ENCODE measurements at places on chromosomes 11 and 22. TPM values are rescaled to one million over a fixed set of nuclear protein-coding genes. Genes with fewer than 3 reads are reported as not detected.

Gene ADAMTS15
- 0.04 TPM for total RNA-seq

DNA sequence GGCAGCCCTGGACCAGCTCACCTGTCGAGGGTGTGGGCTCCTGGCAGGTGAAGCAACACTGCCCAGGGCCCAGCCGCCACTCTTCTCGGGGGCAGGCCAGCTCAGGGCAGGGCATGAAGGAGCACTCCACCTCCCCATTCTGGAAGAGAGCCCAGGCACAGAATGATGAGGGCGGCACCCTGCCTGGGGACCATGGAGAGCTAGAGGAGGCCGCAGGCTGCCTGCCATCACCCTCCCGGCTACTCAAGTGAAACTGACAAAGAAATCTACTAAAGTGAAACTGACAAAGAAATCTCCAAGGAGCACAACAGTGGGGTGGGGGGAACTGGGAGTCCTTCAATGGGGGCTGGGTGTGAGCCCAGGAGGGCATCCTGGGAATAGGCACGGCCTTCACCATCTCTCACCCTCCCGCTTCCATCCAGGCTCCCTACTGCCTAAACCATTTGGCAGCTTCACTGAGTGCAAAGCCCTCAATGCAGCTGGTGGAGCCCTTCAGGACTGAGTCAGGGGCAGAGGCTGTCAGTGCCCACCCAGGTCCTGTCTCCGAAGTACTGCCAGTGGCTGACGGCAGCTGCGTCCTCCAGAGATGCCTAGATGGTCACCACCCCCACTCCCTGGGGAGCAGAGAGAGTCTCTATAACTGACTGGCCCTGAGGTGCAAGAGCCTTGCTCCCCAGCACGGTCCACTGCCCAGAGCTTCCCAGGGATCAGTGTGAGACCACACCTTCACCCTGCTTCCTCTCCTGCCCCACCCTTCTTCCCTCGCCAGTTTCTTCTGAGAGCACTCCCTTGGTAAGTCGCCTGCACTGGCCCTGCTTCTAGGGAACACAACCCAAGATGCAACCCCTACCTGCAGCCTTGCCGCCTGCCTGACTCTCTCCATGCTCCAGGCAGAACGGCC is 21.7 kb downstream of the VWCE start:
- no peaks in the 10 kb centered on the region for H3K27me3 ChIP-seq
- peaks cover 14% of the 10 kb centered on the region for H3K4me1 ChIP-seq
- DNase-seq = peak; percentile 3
- H3K4me3 ChIP-seq = no peak overlapping the region
- H3K36me3 ChIP-seq = no peaks in the 10 kb centered on the region

GRCh38 chr11:130118636-130119387 is 40.8 kb upstream of the ST14 start:
- peaks cover 68% of the 10 kb centered on the region for H3K36me3 ChIP-seq
- no peak for DNase-seq
- no peaks in the 10 kb centered on the region for H3K27me3 ChIP-seq
- H3K4me3 ChIP-seq = no peak overlapping the region
- no peaks in the 10 kb centered on the region for H3K4me1 ChIP-seq

GRCh38 chr22:17269224-17269606 is 50.0 kb upstream of the ADA2 start:
- H3K4me3 ChIP-seq = no peak overlapping the region
- H3K27ac ChIP-seq = no peak overlapping the region
- H3K36me3 ChIP-seq = no peaks in the 10 kb centered on the region
- no peaks in the 10 kb centered on the region for H3K4me1 ChIP-seq
- DNase-seq = no peak

GRCh38 chr22:43479301-43479950 is 67.6 kb downstream of the MPPED1 start:
- H3K4me3 ChIP-seq = no peak overlapping the region
- H3K36me3 ChIP-seq = no peaks in the 10 kb centered on the region

Data from K562 (cell line).